ENCODE measurements at places on chromosomes 5 and 9. TPM values are rescaled to one million over a fixed set of nuclear protein-coding genes. Genes with fewer than 3 reads are reported as not detected.

Gene NDUFS6
- total RNA-seq, result 17.6 TPM

Gene LTC4S
- 1.5 TPM for total RNA-seq

Gene NR6A1
- total RNA-seq, result 0.99 TPM

Gene FOXI1
- 0.10 TPM for total RNA-seq

Gene DHX29
- total RNA-seq, result 35.0 TPM

Gene MVB12B
- 7.2 TPM for total RNA-seq

Gene AK3
- 39.1 TPM for total RNA-seq

- peak; percentile 24 for DNase-seq
These were observed 1.0 kb downstream of the KLF4 start for GRCh38 chr9:107488375-107489143.

DNA sequence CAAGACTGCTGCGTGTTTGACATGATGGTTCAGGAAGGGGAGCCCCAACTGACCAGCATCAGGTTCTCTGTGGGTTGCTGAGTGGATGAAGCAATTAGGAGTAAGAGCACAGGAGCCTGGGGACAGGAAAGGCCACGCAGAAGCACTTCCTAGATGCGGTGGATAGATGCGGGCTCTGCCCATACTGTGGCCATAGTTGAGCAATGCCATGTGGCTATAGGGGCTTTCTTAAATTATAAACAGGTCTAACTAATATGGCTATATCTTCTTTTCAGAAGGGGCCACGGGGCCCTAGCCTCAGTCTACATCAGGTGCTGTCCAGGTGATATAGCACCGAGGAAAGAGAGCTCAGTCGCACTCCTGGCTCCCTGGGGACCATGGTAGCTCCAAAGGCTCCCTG lies 198.6 kb downstream of the GADD45G start:
- no peak for DNase-seq

GRCh38 chr5:137414112-137414755 lies 84.9 kb downstream of the SPOCK1 start:
- DNase-seq, result no peak

GRCh38 chr9:137017791-137018497 lies 10.1 kb downstream of the ABCA2 start:
- no peak for DNase-seq

DNA sequence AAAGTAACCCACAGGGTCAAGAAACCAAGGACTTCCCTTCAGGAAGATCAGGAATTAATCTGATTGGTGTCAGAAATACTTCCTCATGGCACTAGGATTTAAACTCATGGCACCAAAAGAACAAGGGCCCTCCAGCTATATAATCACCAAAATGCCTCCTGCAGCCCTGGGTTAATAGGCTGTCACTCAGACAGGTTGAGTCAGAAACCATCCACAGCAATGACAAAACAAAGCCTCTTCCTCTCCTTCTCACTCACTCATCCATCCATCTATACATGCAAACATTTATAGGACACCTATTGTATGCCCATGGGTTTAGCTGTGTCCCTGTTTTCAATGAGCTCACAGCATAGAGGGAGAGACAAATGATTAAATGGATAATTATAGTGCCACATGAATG lies 62.5 kb upstream of the SPOCK1 start:
- no peak for DNase-seq

- peak; percentile 99 for DNase-seq
These were observed 176.6 kb upstream of the FREM1 start for GRCh38 chr9:15086778-15087324.

- DNase-seq, result no peak
These were observed 27.3 kb upstream of the CFAP157 start for GRCh38 chr9:127679506-127679905.

GRCh38 chr5:162037431-162037830 lies 30.1 kb upstream of the GABRG2 start:
- no peak for DNase-seq

DNA sequence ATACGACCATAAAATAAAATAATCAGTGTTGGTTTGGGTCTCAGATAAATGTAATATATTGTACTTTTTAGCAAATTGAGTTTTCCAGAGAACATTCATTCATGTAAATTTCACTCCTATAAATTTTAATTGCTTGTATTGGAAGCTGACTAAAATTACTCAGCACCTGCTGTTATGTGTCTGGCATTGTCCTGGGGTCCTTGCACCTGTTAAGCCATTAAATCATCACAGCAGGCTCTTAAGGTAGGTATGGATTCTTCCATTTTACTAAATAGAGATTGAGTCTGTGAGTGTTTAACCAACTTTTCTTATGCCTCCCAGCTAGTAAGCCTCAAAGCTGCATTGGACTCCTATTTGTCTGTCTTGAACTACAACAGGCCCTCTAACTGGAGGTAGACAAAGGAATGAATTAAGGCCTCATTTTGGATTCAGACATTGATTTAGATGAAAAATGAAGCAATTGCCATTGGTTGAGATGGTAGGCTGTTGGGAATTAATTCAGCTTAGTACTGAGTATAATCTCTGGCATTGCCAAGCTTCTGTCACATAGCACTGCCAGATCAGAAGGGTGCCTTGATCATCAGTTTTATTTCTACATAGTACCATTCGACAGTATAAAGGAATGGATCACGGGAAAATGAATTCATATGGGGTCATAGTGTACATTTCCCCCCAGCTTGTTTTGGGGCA lies 78.9 kb downstream of the PARP8 start:
- DNase-seq, result no peak

DNA sequence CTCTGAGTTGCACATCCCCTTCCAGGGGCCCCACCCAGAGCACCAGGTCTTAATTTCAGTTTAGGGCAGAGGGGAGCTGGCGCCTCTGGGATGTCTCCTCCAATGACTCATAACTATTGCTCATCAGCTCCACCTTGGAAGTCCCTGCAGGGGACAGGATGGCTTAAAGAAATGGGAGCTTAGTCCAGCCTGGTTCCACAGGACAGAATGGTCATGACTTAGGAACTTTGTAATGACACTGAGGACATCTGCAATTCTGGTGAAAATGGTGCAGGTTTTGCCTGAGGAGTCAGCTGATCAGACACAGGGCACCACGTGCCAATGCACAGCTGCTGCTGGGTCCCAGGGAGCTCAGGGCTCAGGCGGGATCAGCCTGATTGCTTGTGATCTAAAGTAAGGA lies 16.4 kb upstream of the PPP1R26 start:
- DNase-seq, result no peak

GRCh38 chr9:109302606-109303005 lies 18.3 kb downstream of the EPB41L4B start:
- no peak for DNase-seq

- no peak for DNase-seq
These were observed 89.2 kb downstream of the LPAR1 start for GRCh38 chr9:110949081-110949480.

- DNase-seq, result no peak
These were observed 1.4 kb downstream of the NRARP start for GRCh38 chr9:137300567-137301080.

DNA sequence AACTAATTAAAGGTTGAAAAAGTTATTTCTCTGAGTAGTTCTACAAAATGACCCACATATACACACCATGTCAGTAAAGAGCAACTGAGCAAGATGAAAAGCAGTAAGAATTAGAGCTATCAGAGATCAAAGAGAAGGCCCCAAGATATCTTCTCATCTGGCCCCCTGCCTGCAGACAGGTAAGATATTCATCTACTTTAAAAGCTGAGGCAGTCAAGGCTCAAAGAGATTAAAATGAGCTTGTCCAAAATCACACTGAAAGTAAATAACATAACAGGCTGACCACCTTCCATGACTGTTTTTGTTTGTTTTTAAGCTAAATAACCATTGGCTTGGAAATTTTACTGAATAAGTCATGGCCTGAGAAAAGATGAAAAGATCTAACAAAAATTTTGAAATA lies 266.2 kb downstream of the FBXL17 start:
- no peak for DNase-seq

Data from skin of body (tissue), 3 donors.